ENCODE measurements at places on chromosomes 12 and 14.

GRCh38 chr14:22282949-22283348 lies 306.1 kb downstream of the DAD1 start:
- DNase-seq, result no peak

GRCh38 chr14:94031161-94031882 lies 5.2 kb downstream of the OTUB2 start:
- no peak for DNase-seq

DNA sequence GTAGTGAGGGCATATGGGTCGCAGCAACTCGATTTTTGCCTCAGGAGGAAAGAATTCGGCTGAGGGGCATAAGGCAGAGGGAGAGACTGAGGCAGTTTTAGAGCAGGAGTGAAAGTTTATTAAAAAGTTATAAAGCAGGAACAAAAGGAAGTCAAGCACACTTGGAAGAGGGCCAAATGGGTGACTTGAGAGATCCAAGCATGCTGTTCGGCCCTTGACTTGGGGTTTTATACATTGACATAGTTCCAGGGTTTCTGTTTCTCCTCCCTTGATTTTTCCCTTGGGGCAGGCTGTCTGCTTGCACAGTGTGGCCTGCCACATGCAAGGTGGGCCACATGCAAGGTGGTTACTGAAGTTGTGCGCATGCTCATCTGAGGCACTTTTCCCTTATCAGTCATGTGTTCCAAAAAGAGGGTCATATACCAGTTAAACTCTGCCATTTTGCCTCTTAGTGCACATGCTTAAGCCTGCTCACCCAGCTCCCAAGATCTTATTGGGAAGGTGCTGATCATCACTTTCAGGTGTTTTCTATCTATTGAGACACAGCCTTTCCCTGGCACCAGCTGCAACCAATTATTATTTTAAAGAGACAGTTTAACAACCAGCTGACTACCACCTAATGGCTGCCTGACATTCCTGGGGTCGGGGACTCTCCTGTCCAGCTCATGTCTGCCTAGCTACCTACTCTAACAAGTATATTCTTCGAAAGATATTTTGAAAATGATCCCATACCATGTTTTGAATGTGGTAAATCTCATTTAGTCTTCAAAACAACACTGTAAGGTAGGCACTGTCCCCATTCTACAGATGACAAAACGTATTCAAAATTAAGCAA lies 19.9 kb downstream of the PTGER2 start:
- DNase-seq, result no peak

DNA sequence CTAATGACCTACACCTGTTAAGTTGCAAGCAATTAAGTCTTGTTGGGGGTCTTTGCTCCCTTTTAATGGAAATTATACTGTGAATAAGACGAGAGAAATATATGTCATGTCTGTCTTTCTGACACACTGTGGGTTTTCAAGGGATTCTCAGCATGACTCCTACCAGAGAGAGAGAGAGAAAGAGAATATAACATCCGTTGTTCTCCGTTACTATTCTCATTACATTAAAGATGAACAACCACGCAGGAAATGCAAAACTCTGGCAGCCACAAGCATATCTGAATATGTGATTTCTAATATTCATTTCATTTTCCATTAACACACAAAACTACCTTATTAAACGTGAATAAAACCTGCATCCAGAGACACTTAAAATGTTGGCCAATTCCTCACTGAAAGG lies 67.3 kb upstream of the EGLN3 start:
- DNase-seq, result no peak

DNA sequence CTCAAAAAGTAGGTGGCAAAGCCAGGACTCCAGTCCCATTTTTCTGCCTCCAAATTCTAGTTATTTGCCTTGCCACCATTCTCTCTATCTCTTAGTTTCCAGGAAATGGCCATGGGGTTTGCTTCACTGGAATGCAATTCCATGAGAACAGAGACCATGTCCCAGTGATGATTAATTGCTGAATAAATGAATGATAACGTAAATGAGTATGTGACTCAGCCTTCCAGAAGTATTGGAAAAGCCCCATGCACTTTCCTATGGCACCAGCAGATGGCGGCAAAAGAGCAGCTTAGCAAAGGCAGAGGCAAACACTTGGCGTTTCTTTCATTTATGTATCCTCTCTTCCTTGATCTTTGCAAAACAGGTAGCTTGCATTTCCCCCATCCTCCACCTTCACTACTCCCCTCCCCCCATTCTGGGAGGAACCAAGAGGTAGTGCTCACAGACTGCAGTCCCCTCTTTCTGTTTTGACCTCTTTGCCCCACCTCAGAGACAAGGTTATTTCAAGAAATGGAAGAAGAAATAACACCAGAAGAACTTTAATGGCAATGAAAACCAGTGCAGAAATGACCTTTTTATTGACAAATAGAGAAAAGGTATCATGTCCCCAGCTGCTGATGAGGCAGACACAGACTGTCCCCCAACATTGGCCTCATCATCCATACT lies 21.3 kb downstream of the TBX3 start:
- DNase-seq, result no peak

- no peak for DNase-seq
Measured at GRCh38 chr14:32286602-32287001, 42.5 kb upstream of the AKAP6 start.

- DNase-seq, result no peak
Measured at GRCh38 chr12:3002646-3003045, 43.4 kb downstream of the TEAD4 start.

DNA sequence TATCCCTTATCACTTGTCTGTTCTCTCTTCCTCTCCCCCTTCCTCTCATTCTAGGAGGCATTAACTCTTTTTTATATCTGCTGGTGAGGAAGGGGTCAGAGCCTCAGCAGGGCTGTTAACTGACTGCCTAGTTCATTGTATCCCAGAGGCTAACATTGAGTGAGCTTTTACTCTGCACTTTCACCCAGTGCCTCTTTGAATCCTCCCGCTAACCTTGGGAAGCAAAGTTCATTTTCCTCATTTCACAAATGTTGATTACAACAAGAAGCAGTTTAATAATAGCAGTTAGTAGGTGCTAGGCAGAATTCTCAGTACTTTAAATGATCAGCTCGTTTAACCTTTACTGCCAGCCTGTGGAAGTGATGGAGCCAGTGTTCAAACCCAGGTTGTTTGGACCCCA lies 75.5 kb downstream of the POLR3B start:
- no peak for DNase-seq

- no peak for DNase-seq
Measured at GRCh38 chr12:98579347-98579746, 14.1 kb upstream of the SLC25A3 start.

DNA sequence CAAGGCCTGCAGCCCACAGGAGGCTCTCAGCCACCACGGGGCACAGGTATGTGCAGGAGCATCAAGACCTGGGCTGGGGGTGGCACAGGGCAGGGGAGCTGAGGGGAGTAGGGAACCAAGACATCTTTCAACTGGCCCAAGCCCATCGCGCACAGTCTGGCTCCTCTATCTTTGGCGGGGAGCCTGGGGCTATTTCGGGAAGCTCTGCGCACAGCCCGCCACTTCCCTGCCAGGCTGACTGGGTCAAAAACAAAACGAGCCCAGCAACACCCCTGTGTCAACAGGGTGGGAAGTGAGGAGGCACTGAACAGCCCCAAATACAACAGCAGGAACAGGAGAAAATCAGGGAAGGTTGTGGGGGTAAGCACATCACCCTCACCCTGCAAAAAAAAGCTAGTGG lies 83.9 kb downstream of the ARL6IP4 start:
- DNase-seq, result no peak

- DNase-seq, result peak; percentile 65
Measured at GRCh38 chr14:82075566-82075965, 541.9 kb upstream of the SEL1L start.

GRCh38 chr12:25692115-25693035 lies 139.3 kb upstream of the LMNTD1 start:
- peak; percentile 55 for DNase-seq

GRCh38 chr12:114361992-114362391 lies 44.0 kb downstream of the TBX5 start:
- no peak for DNase-seq

DNA sequence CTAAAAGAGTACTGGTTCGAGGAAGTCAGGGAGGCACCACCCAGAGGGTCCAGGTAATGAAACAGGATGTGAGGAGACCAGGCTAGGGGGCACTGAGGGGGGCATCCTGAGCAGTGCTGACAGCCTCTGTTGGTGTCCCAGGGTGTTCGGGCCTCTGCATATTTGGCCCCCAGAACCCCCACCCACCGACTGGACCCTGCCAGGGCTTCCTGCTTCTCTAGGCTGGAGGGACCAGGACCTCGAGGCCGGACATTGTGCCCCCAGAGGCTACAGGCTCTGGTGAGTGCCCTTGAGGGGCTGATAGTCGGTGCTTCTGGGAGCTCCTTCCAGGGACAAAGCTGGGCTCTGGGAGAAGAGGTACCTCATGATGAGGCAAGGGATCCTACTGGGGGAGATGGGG lies 2.6 kb downstream of the TROAP start:
- no peak for DNase-seq

DNA sequence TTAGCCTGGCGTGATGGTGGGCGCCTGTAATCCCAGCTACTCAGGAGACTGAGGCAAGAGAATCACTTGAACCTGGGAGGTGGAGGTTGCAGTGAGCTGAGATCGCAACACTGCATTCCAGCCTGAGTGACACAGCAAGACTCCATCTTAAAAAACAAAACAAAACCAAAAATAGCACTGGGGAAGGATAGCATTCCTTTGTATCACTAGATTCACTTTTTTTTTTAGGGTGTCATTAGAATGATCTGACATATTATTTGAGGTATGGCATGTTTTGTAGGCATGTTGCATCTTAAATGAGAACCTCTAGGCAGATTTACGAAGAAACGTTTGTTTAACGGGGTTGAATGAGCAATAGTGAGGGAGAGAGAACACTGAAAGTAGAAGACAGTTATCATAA lies 16.8 kb upstream of the FAR2 start:
- no peak for DNase-seq

DNA sequence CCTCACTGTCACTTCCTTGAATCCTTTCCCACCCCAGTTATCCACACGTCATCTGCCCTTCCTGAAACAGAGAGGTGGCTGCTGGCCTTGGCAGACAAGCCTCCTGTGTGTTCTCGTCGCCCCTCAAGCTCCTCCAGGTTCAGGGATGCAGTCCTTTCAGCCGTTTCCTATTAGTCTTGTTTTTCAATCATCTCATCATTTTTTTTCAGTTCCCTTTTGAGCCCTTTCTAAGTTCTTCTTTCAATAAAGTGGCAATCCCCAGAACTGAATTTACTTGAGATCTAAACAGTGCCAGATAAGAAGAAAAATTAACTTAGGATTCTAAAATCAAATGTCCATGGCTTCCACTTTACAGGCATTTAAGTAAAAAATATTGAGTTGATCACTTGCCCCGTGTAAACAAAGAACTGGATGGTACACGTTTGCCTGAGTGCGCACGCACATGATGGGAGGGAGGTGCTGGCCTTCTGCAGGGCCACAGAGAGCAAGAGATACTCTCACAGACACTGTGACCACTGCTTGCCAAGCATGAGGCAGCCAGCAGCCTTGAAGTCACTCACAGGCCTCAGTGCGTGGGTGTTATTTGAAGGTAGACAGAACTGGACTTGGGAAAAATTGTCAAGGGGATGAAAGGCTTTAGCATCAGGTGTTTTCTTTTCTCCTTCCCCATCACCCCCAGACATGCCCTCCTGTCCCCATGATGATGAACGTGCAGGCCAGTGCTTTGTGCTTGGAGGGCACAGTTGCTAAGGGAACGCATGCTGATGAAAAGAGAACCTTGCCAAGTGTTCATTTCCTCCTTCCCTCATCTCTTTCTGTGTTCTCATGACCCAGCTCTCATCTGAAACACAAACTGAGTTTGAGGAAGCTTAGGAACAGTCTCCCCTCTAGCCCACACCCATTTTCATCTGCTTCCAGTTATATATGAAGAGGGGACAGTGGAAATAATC lies 408.3 kb downstream of the EGLN3 start:
- DNase-seq, result no peak

- no peak for DNase-seq
Measured at GRCh38 chr14:30410986-30411385, 148.0 kb upstream of the G2E3 start.

DNA sequence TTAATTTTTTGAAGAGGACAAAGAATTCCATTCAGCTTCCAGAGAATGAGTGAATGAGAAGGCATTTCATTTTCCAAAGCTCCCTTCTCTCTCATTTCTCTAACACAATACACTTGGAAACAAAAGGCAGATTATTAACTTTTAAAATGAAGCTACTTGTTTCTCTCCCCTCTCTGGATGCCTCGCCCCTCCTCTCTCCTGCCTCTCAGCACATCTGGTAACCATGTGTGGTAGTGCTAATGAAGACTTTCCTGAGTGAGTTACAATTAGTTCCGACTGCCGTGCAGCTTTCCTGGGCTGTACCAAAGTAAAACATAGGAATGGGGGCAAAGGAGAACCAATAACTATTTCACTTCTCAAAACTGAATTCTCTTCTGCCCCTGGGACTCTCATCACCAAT lies 84.7 kb upstream of the SOX5 start:
- DNase-seq, result no peak

DNA sequence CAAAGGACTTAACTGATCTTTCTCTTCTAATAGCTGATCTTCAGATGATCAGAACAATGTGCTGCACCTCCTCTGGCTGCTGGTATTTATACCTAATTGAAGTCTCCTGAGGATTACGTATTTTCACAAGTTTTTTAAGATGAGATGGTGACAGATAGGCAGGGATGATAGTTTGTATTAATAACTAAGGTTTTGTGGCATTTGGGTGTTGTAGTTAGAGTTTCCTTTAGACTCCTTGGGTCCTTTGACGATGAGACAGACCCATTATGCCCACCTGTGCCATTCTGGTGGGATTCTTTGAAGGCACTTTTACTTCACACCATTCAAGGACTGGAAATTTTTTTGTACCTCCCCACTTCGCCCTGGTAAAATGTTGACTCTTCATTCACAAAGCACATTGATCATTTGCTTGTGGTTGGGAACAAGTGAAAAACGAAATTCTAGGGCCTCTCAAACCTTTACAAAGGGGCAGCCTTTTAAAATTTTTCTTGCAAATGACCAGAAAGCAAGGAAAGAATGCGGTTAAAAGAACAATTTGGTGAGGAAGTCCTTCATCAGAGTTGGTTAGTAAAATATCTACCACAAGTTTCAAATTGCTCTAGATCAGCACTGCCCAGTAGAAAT lies at the start of gene IFNG:
TSS of gene IFNG (minus strand) at position 60 of the 624 bp plus-strand sequence. CDS start 125 bp downstream, outside the sequence.
- no peak for DNase-seq

DNA sequence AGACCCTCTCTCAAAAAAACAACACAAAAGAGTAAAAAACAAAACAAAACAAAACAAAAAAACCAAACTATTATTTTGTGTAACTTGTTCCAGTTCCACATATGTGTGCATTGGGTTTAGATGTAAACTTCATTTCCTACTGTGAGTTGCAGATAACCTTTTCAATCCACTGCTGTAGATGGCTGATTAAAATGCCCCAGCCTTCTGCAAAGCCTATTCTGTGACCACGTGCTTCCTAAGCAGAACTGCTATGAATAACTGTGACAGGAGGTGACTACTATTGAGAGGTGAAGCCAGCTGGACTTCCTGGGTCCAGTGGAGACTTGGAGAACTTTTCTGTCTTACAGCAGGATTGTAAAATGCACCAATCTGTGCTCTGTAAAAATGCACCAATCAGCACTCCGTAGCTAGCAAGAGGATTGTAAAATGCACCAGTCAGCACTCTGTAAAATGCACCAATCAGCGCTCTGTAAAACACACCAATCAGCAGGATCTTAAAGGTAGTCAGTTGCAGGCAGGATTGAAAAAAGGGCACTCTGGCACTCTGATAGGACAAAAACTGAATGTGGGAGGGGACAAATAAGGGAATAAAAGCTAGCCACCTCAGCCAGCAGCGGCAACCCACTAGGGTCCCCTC lies 10.3 kb upstream of the ELK3 start:
- no peak for DNase-seq
